Activated gamma-delta T cell treated with anti-CD3 and anti-CD28 coated beads, Interleukin-2, amount 50 U/mL, for 16 hours (primary cell): ENCODE measurements at places on chromosomes 5 and 9.

DNA sequence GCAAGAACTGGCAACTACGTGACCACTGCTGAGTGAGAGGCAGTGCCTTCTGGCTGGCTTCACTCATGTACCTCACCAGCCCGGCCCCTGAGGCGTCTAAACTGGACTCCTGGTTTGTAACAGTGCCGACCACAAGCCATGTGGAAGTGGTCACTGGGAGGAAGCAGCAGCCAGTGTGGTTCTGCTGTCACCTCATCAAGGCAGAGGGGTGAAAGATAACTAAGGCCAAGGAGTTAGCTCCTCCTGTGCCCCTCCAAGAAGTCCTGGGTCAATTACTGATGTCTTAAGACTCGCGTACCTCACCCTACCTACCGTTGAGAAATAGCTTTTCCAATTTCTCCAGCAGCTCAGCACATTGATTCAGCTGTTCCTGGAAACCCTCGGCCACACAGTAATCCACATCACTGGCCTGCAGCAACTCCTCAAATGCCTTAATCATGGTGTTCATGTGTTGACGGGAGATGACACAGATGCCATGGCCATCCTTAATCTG, 142.9 kb downstream of the CDK5RAP2 start:
- no peak for DNase-seq

DNA sequence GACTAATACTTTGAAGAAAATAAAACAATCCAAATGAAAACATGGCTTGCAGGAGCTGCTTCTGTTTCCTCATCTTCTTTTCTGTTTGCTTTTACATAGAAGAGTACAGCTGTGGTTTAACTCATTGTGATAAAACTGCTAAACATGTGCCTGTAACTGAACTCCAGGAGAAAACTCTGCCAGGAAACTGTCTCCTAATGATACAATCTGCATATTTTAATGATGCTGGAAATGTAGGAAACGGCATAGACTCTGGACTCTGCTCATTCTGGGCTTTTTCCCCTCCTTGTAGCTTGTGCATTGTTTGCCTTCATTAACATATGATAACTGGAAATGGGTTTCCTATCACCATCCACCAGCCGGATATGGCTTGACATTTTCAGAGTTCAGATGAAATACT, 813.3 kb upstream of the WWC1 start:
- no peak for DNase-seq

DNA sequence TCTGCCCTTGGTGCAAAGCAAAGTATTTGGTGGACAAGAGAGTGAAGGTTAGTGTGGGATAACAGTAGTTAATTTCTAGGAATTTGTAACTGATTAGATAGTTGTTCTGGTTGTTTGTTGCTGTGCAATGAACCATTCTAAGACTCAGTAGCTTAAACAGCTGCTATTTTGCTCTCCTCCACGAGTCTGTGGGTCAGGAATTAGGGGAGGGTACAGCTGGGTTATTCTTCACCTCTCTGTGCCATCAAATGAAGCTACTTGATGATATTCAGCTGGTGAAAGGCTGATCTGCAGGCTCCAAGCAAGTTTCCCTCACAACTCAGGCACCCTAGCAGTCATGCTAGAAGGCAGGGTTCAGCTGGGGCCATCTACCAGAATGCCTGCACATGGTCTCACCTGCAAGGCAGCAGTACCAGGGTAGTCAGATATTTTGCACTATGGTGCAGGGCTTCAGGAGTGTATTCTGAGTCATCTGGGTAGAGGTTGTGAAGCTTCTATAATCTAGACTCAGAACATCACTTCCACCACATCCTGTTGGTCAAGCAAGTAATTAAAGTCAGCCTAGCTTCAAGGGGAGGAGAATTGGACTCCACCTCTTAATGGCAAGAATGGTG, 159.5 kb upstream of the SLC28A3 start:
- no peak for DNase-seq

- no peak for DNase-seq
Measured at GRCh38 chr5:116740771-116741170, 166.1 kb upstream of the SEMA6A start.

DNA sequence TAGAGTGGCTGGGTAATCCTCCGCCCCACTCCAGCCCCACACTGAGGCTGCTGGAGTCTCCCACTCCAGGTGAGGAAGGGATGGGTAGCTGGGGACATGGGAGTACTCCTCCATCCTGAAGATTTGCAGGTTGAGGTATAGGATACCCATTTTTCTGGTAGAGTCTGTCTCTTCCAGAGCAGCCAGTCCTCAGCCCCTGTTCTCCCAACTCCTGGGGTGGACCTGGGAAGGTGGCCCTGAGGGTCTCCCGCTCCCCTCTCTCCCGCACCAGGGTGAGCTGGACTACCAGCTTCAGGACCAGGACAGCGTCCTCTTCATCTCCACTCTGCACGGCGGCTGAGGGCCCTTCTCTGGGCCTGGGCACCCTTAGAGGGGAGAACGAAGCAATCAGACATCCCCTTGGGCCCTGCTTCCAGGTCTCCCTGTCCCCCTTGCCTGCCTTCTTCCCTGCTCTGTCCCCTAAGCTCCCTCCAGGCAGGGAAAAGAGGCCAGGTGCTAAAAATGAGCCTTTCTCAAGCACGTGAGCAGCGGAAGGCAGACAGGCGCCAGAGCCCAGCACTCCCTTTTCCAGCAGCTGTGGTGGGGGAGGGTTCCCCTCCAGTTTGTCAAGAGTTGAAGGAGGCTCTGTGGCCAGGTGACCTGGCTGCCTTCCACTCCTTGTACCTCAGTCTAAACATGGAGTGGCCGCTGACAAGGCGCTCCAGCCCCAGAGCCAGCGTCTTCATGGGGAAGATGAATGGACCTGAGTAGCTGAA, 18.4 kb downstream of the URM1 start:
- no peak for DNase-seq

- DNase-seq = no peak
Measured at GRCh38 chr5:135559354-135559753, 19.4 kb downstream of the CXCL14 start.

- no peak for DNase-seq
Measured at GRCh38 chr9:97759581-97760288, 62.6 kb upstream of the XPA start.

DNA sequence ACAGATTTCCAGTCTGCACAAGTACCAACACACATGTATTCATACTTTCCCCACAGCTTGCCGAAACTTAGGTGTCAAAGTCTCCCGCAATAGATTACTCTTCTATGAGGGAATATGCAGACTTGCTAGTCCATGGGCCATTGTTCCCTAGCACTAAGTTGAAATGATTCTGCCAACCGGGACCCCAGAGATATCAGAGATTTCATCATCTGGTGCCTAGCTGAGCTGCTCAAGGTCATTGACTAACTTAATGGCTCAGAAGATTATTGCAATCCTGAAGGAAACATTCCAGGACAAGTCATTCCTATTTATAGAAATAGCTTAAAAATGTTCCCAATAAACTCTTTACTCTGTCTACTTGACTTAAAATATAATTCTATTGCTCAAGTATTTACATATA, 202.6 kb downstream of the PIK3R1 start:
- DNase-seq = no peak

- no peak for DNase-seq
Measured at GRCh38 chr5:103066326-103066725, 53.6 kb downstream of the GIN1 start.

- DNase-seq = no peak
Measured at GRCh38 chr5:5291357-5291756, 131.1 kb upstream of the ICE1 start.

DNA sequence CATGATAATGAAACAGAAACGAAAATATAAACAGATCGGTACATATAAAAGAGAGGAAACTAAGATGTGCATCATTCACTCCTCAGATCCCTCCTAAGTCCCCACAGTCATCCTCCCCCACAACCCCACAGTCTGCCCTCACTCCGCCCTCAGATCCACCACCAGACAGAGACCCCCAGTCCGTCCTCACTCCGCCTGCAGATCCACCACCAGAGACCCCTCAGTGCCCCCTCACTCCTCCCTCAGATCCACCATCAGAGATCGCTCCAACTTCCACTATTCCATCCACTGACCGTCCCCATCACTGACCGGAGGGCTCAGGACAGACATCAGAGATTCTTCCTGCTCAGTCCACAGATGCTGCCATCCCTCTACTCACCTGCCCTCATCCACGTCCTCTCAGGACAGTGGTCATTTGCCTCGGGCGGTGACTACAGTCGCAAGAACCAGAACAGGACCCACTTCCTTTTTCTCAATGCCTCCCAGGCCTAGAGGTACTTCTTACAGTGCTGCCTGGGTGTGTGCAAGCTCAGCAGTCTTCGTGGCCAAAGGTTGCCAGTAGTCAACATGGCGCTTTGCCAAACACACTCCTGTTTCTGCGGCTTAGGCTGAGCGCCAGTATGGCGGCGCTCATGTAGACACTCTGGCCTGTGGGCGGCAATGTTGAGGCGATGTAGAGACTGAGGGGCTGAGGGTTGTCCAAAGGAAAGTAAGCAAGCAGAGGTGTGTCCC, 8.3 kb upstream of the SPATA31C1 start:
- no peak for DNase-seq

DNA sequence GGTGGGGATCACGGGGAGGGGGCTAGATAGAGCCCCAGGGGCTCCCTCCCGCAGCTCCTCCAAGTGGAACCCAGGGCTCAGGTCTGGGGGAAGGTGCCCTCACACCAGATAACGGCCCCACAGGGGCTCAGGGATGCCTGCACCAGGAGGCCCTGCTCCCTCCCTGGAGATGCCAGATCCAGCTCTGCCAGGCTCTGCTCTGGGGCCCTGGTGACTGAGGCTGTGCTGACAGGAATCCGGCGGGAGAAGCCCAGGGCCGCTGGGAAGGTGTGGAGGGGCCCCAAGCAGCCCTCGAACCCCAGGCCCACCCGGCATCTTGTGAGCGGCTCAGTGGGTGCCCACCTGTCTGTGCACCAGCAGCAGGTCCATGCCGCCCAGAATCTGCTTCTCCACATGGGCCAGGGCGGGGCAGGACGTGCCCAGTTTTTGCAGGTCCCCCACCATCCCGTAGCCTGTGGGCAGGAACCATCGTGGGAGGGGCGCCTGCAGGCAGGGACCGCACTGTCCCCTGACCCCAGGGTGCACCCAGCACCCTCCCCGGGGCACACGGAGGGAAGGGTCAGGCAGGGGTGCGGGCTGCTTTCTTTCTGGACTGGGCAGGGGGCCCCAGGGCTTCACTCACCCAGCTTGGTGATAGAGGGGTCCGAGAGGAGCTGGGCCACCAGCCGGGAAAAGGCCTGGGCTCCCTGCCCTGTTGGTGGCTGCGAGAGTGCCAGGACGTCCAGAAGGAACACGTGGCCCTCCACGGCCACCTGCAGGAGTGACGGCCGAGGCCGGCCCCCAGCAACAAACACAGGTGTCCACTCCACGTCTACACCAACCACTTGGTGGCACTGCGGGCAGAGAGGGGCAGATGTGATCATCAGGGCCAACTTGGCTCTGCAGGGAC, 48.9 kb upstream of the NRARP start:
- DNase-seq = no peak
